Thymus (tissue), 14 donors: ENCODE measurements at places on chromosomes 7 and 10. TPM values are rescaled to one million over a fixed set of nuclear protein-coding genes. Genes with fewer than 3 reads are reported as not detected.

The NUTM2D gene
- 3.3 TPM for total RNA-seq

The GPR26 gene
- total RNA-seq, result 0.09 TPM

The ZNF107 gene
- total RNA-seq, result 13.5 TPM

The LOXL4 gene
- 0.99 TPM for total RNA-seq

The AOAH gene
- total RNA-seq, result 23.5 TPM

The BTBD16 gene
- 0.14 TPM for total RNA-seq

The FMC1 gene
- 17.4 TPM for total RNA-seq

The ST8SIA6 gene
- total RNA-seq, result 0.42 TPM

The METTL27 gene
- total RNA-seq, result 2.2 TPM

The DOCK4 gene
- total RNA-seq, result 3.5 TPM

The C10orf67 gene
- 0.05 TPM for total RNA-seq

The H2BK1 gene
- total RNA-seq, result not detected

The TEX36 gene
- not detected for total RNA-seq

The SLIT1 gene
- total RNA-seq, result 5.9 TPM

The ZNF503 gene
- 0.38 TPM for total RNA-seq

The GNGT1 gene
- total RNA-seq, result 0.76 TPM

The ZNF853 gene
- total RNA-seq, result 2.8 TPM

The FAM13C gene
- total RNA-seq, result 3.9 TPM

The ADIRF gene
- total RNA-seq, result 23.8 TPM

The SEMA3E gene
- total RNA-seq, result 3.1 TPM
